ENCODE measurements at places on chromosomes 11 and 22.

DNA sequence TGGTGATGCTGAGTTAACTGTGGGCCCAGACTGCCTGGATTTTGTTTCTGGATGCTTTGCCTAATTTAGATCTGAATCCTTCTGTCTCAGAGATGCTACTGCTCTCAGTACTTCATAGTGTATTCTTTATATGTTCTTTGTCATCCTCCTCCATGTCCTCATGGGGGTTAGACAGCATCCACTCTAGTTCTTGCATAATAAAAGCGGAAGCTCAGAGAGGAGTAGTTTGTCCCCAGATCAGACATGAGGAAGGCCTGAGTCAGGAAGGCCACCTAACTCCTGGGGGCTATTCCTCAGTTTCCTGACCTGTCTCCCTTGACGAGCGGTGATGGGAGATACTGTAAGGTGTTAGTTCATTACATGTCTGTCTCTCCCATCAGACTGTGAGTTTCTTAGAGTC, 90.2 kb downstream of the SCN3B start:
- peak; percentile 60 for DNase-seq

- no peak for DNase-seq
Measured at GRCh38 chr22:38222797-38223119, 21.0 kb downstream of the MAFF start.

GRCh38 chr11:119306373-119306890, 10.5 kb downstream of the MCAM start:
- DNase-seq, result peak; percentile 61

GRCh38 chr11:32829680-32830412, at the start of gene PRRG4:
Gene PRRG4, plus strand, starts transcription at chr11:32829927. Its CDS starts 603 bp downstream, at chr11:32830530.
- peak; percentile 73 for DNase-seq

- no peak for DNase-seq
Measured at GRCh38 chr11:117444256-117444655, 116.6 kb downstream of the CEP164 start.

GRCh38 chr11:106794058-106794457, 224.2 kb downstream of the GUCY1A2 start:
- no peak for DNase-seq

DNA sequence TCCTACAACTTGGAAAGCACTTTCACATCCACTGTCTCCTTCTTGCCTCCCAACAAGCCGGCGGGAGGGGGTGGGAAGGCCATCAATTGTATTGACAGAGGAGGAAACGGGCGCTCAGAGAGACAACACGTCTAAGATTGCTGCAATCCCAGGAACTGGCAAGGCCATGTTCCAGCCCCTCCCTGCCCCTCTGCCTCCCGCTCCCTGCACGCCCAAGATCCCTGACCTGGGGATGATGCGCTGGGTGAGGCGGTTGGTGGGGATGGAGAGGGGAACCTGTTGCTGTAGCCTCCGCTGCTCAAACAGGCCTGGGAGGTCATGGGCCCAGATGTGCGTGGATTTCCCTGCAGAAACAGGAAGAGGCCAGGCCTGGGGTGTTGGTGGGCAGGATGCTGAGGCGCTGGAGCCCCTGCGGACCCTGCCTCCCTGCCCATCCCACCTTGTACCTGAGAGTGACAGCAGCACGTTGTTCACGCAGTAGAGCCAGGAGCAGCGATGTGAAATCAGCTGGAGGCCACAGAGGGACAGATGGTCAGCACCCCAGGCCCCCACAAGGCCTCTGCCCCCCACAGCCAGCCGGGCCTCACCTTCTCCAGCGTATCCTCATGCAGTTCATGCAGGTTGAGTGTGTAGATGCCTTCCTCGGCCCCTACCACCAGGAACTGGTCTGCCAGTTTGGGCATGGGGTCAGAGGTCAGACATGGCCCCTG, 6.8 kb downstream of the MAP4K2 start:
- peak; percentile 53 for DNase-seq

GRCh38 chr11:2549876-2550605, 105.2 kb downstream of the KCNQ1 start:
- DNase-seq, result no peak

- no peak for DNase-seq
Measured at GRCh38 chr11:84137505-84137904, 851.3 kb upstream of the CCDC90B start.

GRCh38 chr11:66981976-66982578, 7.0 kb downstream of the C11orf86 start:
- DNase-seq, result peak; percentile 94

- no peak for DNase-seq
Measured at GRCh38 chr11:1732418-1733008, 17.9 kb downstream of the IFITM10 start.

- DNase-seq, result peak; percentile 91
Measured at GRCh38 chr22:42769574-42770447, 49.1 kb upstream of the A4GALT start.

GRCh38 chr11:130070846-130071200, 1.1 kb downstream of the APLP2 start:
- peak; percentile 44 for DNase-seq

- DNase-seq, result no peak
Measured at GRCh38 chr11:68579455-68579854, 104.9 kb upstream of the GAL start.

DNA sequence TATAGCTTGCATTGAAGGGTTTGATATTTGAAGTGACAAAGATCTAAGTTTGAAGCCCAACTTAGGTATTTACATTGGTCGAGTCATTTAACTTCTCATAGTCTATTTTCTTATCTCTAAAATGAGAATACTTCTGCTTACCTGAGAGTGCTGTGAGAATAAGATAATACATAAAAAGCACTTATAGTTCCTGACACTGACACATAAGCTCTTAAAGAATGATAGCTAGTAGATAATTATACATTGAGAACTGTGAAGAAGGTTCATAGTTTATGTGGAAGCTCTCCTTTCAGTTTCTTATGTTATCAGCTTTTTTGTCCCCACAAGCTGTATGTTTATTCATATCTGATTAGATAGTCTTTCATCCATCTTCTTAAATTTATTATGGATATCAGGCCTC, 4.8 kb downstream of the PPME1 start:
- no peak for DNase-seq

DNA sequence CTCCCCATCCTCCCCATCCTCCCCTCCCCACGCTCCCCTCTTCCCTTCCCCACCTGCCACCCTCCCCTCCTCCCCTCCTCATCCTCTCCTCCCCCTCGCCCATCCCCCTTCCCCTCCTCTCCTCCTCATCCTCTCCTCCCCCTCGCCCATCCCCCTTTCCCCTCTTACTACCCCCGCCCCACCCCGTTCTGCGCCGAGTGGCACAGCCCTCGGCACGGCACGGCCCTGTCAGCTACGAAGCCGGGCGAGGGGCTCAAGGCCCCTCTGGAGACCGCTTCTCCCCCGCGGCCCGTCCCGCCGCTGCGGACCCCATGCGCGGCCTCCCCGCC, 449.9 kb downstream of the OPCML start:
- DNase-seq, result no peak

GRCh38 chr11:24386546-24387397, 110.1 kb upstream of the LUZP2 start:
- no peak for DNase-seq

DNA sequence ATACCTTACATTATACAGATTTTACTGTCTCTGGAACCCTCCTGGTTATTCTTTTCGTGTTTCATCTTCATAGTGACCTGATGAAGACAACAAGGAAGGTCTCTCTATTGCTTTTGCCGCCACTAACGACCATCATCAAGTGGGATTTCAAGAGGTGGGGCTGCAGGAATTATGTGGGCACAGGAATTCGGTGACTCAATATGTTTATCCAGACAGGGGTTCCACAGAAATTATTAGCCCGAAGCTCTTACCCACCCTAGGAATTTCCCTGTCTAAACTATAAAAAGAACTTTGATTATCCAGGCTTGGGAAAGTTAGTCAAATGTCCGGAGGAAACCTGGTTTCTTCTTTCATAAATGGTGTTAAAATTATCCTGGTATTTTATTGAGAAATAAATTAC, 566.8 kb upstream of the TENM4 start:
- no peak for DNase-seq

DNA sequence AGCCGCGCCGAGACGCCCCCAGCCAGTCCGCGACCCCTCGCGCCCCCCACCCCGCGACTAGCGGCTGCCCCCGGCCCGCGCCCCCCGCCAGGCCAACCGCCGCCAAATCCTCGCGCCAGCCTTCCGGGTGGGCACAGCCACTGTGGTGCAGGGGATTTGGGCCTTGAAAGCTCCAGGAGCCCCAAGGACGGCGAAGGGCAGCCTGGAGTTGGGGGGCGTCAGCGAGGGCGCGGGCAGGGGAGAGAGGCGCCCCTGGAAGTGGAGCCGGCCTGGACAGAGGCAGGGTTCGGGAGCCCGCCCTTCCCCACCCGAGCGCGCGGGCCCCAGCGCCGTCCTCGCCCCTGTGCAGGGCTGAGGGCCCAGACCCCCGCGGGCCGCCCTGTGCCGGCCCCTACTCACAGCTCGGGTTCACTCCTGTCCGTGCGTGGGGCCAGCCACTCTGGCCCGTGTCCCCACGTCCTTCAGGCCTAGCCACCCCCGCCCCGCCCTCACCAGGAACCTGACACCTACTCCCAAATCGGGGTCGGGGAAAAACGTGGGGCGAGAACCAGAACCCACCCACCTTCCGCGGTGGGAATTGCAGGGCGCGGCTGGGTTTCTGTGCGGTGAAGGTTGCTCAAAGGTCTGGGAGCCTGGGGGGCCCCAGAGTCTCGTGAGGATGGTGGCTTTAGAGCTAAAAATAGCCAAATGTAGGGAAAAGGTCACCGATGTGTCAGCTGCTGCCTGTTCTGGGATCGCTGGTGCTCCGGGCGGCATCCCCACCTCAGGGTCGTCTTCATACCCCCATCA, at the start of gene CPT1B:
Gene CPT1B, minus strand, starts transcription at position 441 of the 789 bp plus-strand sequence. CDS start 512 bp downstream, outside the sequence.
- no peak for DNase-seq

DNA sequence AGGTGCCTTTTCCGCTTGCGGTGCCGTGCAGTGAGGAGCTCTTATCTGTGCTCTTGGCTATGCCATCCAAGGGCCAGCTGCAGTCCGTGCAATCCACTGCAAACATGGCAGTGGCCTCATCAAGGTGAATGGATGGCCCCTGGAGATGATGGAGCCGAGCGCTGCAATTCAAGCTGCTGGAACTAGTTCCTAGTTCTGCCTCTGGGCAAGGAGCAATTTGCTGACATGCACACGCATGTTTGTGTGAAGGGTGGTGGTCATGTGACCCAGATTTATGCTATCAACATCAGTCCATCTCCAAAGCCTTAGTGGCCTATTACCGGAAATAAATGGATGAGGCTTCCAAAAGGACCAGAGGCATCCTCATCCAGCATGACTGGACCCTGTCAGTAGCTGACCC, 3.1 kb upstream of the EHD1 start:
- DNase-seq, result no peak

DNA sequence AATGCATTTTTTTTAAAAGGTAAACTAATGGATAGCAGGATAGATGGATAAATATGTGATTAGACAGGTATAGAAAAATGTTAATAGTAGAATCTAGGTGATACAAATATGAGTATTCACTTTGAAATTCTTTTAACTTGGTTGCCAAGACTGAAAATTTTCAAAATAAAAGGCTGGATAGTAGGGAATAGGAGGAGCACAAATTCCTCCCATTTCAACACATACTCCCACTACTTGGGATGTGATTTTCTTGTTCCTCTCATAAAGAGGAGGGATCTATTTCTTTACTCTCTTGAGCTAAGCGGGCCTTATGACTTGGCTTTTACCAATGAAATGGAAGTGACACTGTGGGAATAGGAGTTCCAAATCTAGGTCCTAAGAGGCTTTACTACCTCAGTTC, 35.9 kb downstream of the PIK3C2A start:
- DNase-seq, result no peak

DNA sequence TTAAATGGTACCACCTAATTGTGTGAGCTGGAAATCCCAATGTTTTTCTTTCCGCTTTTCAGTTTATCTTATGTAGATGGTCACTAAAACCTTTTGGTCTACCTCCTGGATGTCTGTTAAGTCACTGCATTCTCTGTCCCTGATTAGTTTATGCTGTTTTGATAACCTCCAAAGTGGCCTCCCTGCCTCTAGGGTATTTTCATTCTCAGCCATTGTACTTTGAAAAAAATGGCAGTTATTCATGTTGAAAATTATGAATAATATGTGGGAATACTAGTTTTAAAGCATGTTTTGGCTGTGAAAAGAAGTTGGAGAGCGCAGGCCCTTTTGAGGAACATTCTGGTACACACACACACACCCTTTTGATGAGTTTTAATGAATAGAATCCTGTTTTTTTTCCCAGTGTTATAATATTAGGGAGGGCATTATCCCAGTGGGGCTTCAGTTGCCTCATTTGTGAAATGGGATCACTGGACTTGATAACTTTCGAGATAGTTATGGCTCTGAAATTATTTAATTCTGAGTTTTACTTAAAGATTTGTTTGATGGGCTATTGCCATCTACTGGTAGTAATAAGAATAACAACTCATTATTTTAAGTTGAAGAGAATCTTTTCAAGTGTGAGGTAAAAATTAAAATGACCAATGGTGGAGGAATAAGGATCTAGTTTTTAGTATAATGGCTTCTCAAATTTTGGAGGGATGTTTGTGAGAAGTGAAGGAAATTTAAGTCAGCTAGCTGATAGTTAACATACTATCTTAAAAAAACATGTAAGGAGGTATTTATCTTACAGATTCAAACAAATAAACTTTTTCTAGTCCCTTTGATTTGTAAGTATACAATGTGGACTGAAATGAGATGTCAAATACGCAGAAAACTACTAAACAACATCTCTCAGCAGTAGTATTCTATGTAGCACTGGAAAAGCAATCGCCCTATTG, 3.9 kb downstream of the FDX1 start:
- peak; percentile 17 for DNase-seq

DNA sequence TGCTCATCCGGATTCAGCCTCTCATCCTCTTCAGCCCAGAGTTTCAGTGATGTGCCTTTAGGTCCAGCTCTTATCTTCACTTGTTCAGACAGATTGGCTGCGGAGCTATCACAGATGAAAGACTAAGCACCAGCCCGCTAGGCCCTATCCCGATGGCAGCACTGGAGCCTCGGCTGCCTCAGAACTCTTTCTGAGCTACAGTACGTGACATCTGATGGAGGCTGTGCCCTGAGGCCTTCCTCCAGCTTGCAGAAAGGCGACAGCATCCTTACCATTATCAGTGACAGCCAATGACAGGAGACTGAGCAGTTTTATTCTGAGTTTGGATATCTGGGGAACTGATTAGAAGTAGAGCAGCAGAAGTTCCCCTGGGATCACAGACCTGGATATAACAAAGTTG, 4.0 kb downstream of the OR8B8 start:
- DNase-seq, result no peak

DNA sequence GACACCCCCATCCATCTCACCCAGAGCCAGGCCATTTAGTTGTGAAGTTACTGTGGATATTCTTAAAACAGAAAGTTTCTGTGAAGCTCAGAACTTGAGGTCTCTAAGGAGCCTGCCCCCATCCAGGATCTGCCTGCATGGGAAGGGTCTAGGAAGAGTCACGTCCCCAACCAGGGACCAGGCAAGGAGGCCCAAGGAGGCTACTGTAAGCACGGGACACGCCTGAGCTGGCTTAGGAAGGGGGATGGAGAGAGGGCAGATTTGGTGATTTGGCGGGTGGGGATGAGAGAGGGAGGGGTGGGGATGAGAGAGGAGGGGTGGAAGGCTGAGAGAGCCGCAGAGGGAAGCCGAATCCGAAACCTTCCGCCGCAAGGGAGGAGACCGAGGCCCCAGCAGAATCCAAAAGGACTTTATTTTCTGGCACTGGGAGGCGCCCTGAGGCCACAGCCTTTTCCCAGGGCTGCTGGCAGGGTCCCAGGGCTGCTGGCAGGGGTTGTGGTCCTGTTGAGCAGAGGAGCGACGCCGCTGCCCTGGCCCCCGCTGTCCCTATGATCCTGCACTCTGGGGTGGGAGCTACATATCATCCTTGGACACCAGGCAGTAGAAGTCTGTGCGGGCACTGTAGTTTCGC, 9.4 kb downstream of the SIGIRR start:
- no peak for DNase-seq

GRCh38 chr11:71383461-71383860, 64.7 kb downstream of the DHCR7 start:
- no peak for DNase-seq

GRCh38 chr22:41537203-41537602, 7.1 kb downstream of the POLR3H start:
- no peak for DNase-seq

Data from MV-4-11 (cell line).